ENCODE measurements at places on chromosomes 7 and 10.
A peak's percentile ranks its signal among the peaks of the same experiment; 100 is the strongest.

- no peak for DNase-seq
These were observed 5.6 kb upstream of the MUC3A start for GRCh38 chr7:100943693-100944092.

DNA sequence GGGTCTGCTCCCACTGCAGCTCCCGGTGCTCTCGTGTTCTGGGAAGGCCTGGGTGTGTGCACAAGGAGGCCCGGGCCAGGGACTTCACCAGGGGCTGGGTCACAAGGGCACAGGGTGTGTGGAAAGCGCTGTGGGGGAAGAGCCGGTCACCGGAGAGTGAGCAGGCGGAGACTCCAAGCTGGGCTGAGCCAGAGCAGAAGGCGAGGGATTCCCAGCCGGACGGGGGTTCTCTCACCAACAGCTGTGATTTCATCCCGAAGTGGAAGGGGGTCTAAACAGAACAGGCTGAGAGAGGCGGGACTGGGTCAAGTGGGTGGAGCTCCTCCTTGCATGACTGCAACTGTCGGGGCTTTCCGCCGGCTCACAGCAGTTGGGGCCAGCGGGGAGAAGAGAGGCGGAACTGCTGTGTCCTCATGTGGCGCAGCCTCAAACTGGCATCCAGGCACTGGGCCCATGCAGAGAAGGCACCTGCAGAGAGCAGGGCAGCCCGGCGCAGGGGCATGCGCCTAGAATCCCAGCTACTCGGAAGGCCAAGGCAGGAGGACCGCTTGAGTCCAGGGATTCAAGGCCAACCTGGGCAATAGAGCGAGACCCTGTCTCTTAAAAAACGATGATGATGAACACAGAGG lies 7.6 kb upstream of the ORAI2 start:
- peak; percentile 85 for DNase-seq

GRCh38 chr7:105808703-105809590 lies 67.5 kb downstream of the ATXN7L1 start:
- DNase-seq = peak; percentile 92

GRCh38 chr10:131933696-131934086 lies 32.9 kb downstream of the PPP2R2D start:
- DNase-seq = no peak

DNA sequence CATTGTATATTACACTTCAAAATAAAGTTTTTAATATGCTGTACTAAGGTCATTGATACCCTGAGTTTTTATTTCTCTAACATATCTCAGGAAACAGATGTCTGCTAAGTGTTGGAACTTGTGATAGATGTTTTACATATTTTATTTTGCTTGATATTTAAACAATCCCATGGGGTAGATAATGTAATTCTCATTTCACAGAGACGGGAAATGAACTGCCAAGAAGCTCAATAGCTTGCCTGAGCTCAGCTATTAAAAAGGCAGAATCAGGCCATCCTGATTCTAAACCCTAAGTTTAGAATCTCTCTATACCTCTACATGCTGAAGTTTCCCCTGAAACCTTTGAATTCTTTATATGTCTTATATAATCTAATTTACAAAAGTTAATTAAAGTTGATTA lies 126.3 kb downstream of the LRRC18 start:
- no peak for DNase-seq

DNA sequence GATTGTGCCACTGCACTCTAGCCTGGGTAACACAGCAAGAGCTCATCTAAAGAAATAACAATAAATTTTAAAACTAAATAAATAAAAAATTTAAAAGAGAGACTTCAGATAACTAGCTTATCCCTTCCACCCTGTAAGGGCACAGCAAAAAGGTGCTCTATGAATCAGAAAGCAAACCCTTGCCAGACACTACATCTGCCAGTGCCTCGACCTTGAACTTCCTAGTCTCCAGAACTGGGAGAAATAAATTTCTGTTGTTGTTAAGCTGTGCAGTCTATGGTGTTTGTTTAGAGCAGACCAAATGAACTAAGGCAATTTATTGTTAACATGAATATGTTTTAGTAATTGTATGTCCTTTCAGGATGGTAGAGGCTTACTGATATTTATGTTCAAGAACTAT lies 174.9 kb upstream of the TRIM24 start:
- no peak for DNase-seq

- DNase-seq = no peak
These were observed 11.9 kb upstream of the ERVW-1 start for GRCh38 chr7:92489634-92490033.

DNA sequence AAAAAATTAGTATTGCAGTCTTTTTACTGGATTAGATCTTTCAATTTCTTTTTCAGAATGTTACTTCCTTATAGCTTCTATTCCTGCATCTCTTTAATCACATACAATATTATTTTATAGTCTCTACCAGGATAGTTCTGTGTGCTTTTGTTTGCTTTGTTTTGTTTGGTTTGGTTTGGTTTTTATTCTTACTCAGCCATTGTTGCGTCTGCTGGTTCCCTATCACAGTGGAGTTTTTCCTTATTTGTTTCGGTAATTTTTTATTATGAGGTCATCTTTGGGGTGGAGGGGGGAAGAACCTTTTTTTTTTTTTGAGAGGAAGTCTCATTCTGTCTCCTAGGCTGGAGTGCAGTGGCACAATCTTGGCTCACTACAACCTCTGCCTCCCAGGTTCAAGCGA lies 9.0 kb upstream of the BAIAP2L1 start:
- no peak for DNase-seq

- peak; percentile 34 for DNase-seq
These were observed 102.0 kb downstream of the HIF1AN start for GRCh38 chr10:100637785-100638184.

DNA sequence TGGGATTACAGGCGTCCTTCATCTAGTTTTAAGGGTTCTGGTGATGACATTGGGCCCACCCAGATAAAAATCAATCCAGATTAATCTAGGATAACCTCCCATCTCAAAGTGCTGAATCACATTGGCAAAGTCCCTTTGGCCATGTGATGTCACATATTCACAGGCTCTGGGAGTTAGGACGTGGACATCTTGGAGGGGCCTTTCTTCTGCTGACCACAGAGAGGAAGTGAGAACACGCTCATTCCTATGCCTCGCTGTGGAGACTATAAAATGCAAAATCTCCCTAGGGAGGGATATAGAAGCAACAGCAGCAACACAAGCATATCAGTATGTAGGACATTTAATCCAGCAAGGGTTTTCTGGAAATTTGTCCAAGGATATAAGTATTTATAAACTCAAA lies 266.0 kb upstream of the PITRM1 start:
- no peak for DNase-seq

GRCh38 chr10:103847909-103848468 lies 7.4 kb downstream of the SH3PXD2A start:
- DNase-seq = peak; percentile 27

GRCh38 chr7:118304100-118304499 lies 79.6 kb downstream of the ANKRD7 start:
- no peak for DNase-seq

- DNase-seq = no peak
These were observed 47.6 kb upstream of the PDE1C start for GRCh38 chr7:32117837-32118236.

DNA sequence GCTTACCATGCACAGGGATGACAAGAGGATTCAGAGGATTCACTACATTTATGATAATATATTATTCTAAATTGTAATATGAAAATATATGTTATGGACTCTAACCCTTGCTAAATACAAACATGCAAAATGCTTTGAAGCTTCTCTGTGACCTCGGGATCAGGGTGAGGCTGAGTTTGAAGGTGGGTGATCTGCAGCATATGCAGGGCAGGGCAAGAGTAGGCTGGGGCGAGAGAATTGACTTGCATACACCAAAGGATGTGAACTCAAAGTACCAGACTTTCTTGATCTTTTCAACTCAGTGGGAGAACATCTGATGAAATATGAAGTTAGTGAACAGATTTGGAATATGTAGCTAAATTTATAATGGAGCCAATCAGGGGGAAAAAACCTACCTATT lies 57.0 kb downstream of the GPR158 start:
- DNase-seq = no peak

DNA sequence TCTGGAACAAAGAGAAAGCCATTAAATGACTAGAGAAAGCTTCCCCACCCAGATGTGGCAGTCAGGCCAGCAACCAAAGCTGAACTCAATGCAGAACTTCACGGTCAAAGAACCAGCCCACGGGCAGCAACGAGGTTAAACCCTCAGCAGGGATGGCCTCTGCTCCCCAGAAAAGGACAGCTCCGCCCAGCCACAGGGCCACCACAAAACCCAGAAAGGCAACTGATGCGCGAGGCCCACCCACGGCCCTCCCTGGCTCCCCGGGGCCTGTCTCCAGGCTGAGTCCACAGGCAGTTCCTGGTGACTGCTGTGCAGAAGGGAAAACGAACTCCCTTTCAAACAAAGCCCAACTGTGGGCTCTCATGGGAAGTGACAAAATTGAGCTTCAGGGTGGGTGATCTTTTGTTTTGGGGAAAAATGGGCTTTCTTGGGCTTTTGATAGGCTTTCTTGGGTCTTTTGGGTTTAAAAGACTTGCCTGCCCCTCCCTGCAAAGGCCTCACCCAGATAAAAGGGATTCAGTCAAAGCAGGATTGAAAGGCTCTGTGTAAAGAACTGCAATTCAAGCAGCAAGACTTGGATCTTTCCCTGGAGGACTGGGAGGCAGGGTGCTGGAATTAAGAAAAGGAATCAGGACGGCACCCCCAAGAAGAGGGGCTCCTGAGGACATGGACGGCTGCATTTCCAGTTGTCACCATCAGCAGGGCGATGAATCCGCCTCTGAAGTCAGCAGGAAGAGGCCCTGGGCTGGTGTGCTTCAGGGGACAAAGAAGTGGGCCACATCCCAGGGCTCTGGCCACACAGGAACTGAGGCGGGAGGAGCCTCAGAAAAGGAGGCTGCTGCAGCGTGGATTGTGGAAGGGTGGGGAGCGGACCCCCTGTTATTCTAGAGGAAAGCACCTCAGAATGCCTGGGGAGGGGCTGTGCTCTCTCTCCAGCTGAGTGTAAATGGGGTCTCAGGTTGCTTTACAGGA lies 209.9 kb downstream of the USP6NL start:
- DNase-seq = peak; percentile 10

DNA sequence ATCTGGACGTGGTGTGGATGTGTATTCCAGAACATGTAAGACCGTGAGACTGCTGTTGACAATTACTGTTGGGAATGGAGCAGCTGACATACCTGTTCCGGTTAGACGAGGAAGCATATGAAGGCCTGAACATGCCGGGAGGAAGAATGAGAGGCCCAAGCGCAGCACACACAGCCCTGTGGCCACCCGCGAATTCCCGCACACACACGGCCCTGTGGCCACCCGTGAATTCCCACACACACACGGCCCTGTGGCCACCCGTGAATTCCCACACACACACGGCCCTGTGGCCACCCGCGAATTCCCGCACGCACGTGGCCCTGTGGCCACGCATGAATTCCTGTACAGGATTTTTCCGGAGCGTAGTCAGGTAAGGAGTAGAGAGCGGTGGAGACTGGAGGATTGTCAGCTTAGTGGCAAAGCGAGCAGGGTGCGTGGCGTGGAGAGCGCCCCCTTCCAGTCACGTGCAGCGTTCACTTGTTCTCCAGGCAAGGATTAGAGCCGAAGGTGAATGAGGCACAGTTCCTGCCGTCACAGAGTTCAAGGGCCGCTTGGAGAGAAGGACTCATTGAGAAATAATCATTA lies 9.5 kb upstream of the SUN1 start:
- no peak for DNase-seq

DNA sequence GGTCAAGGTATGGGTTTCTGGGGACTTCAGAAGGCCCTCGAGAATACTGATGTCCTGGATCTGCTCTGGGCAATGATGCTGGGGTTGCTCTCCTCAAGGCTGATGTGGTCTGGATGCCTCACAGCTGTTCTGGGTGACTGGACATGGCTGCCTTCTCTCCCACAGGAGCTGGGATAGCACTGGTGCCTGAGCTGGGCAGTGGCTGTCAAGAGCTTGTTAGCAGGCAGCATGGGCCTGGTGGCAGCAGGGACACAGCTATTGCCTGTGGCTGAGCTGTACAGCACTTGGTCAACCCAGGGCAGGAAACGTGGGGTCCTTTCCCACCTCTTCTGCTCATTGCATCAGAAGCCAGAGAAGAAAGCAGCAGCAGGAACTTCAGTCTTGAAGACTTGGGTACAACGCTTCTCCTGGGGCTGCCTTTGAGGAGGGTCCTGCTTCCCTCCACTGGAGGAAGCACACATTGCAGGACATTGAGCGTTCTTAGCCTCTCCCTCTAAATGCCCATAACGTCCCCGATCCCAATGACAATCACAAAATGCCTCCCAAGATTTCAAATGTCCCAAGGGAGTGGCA lies 13.0 kb downstream of the ADCYAP1R1 start:
- no peak for DNase-seq

DNA sequence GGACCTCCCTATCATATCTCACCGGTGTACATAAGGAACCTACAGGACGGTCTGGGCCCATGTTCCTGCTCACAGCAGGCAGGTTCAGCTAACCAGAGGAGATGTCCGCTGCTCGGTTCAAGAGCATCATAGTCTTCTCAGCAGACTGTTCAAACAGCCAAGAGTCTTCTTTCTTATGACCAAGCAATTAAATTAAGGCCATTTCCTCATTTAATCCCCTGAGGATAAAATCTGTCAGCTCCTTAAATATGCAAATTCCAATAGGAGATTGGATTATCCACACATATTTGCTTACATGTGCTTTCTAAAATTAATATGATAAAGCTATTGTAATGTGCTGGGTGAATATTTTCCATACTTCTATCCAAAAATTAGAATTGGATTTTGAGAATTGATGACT lies 59.7 kb downstream of the LMBR1 start:
- no peak for DNase-seq

DNA sequence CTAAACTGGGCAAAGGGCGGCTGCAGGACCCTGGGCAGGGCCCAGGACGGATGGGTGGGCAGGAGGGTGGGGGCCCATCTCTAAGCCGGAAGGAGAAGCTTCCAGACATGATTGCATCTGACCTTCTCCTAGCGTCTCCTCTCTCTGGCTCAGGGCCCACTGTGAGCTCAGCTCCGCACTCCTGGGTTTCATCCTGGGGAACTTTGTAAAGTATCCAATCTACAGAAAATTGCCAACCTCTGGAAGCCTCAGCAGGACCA lies 8.8 kb upstream of the RET start:
- DNase-seq = no peak

DNA sequence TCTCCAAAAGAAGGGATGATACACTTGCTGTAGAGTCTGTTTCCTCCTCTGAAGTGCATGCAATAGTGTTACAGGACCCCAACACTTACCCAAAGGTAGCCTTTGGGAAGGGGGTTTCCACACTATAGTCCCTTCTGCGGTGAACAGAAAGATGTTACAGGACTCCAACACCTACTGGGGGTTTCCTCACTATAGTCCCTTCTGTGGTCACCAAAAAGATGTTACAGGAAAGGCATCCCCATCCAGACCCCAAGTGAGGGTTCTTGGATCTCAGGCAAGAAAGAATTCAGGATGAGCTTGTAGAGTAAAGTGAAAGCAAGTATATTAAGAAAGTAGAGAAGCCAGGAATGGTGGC lies 69.2 kb upstream of the PIK3CG start:
- DNase-seq = no peak

All from activated T-cell treated with anti-CD3 and anti-CD28 coated beads, Interleukin-2, amount 50 U/mL, for 72 hours (primary cell).